Activated T-cell treated with anti-CD3 and anti-CD28 coated beads, Interleukin-2, amount 50 U/mL, for 24 hours (primary cell): ENCODE measurements at places on chromosomes 3 and 15.
A peak's percentile ranks its signal among the peaks of the same experiment; 100 is the strongest.

DNA sequence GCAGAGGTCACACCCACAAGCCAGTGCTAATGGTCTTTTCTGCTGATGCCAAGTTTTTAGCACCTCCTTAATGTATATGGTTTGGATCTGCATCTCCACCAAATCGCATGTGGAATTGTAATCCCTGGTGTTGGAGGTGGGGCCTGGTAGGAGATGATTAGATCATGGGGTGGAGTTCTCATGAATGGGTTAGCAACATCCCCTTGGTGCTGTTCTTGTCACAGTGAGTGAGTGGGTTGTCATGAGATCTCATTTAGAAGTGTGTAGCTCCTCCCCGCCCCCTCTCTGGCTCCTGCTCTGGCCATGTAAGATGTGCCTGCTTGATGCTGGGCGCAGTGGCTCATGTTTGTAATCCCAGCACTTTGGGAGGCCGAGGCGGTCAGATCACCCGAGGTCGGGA is 37.3 kb upstream of the KLHL6 start:
- DNase-seq, result no peak

DNA sequence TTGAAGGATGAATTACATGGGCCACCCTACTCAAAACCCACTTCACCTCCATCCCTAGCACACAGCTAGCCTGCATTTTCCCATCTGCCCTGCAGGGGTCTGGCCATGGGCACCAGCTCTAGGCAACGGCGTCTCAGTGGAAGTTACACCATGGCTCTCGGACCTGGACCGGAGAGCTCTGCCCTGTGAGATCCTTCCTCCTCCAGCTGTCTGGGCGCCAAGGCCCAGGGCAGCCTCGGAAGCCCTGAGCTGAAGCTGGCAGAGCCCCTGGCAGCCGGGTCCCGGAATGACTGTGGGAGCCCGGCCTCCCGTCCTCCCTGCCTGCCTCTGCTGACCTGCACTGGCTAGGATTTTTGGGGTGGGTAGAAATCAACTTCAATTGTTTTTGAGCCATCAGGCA is 98.9 kb downstream of the CHSY1 start:
- no peak for DNase-seq

DNA sequence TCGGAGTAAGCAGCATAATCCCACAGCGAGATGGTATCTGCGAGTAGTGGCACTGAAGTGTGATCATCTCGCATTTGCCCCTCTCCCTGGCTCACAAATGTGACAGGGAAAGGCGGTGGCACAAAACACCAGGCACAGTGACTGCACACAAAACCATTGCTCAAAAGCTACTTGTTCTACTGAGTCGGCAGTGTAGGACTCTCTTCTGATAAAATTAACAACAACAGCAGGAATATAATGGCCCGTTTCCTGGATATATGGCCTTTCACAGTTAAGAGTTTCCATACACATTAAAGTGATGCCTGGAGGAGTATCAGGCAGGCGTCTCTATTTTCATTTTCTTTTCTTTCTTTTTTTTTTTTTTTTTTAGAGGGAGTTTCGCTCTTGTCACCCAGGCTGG is 69.0 kb downstream of the MYO1E start:
- DNase-seq, result no peak

- peak; percentile 77 for DNase-seq
These were observed 56.7 kb upstream of the BLM start for GRCh38 chr15:90660195-90660998.

- no peak for DNase-seq
These were observed 368.7 kb downstream of the MFSD1 start for GRCh38 chr3:159170436-159171003.

DNA sequence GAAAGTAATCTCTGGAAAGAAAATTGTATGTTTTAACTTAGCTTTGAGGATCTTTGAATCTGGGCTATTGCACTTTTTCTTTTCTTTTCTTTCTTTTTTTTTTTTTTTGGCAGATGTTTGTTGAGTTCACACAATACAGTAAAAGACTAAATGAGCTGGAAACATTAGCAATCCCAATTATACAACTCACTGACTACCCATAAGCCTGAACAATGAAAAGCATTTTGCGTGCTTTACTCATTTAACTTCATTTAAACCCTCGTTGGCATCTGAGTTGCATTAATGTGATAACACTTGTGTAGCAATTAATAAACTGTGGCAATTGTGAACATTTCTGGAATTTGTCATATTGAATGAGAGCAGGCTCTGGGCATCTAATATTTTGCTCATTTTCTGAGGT is 269.4 kb upstream of the RBMS3 start:
- DNase-seq, result no peak

- no peak for DNase-seq
These were observed 8.3 kb downstream of the B3GALNT1 start for GRCh38 chr3:161096771-161097367.

GRCh38 chr3:132009241-132009640 is 25.6 kb downstream of the CPNE4 start:
- DNase-seq, result no peak

GRCh38 chr3:182149594-182149993 is 437.9 kb downstream of the SOX2 start:
- no peak for DNase-seq

GRCh38 chr3:142268426-142268825 is 43.0 kb upstream of the GK5 start:
- DNase-seq, result no peak

- DNase-seq, result no peak
These were observed 5.8 kb downstream of the RFTN1 start for GRCh38 chr3:16507578-16508242.

DNA sequence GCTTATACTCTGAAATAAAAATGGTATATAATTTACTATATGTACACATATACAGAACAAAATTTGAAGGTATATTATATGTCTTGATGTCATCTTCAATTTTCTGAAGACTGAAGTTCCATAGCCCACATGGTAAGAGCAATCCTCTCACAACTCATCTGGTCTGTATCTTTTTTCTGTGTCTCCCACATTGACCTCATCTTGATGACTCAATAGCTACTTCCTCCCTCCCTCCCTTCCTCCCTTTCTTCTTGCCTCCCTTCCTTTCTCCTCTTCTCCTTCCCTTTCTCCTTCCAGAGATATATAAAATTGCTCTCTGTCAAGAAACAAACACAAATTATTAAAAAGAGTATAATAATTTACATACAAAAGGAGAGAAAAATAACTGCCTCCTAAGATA is 268.5 kb downstream of the SQOR start:
- no peak for DNase-seq

DNA sequence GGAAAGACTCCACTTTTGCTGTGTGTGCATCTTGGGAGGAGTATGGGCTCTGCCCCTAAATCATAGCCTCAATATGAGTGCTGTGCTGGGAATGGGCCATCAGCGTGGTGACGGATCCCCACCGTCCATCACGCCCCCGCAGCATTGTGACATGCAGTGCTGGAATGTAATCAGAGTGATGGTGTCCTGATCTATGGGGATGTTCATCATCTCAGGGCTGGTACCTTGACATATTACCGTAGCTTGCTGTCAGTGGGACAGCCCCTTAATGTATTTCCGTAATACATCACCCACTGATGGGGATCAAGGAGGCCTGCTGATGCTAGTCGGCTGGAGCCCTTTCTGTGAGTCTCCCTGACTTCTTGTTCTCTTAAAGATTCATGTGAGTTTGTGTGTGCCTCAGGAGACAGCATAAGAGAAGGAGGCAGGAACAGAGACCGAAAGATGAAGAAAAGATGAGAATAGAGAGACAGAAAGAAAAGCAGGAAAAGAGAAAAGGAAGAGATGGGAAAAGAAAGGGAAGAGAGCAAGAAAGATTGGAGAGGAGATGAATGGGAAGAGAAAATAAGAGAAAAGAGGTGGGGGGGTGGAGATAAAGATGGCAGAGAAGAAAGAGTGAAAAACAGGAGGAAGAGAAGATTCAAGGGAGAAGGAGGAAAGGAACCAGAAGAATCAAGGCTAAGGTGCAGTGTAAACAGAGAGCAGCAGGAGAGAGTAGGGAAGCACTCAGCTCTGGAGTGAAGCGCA is 183.7 kb downstream of the RPLP1 start:
- DNase-seq, result peak; percentile 6

- no peak for DNase-seq
These were observed 44.9 kb downstream of the OXSR1 start for GRCh38 chr3:38210141-38210757.

- no peak for DNase-seq
These were observed 23.2 kb upstream of the SNRPA1 start for GRCh38 chr15:101318147-101318819.

DNA sequence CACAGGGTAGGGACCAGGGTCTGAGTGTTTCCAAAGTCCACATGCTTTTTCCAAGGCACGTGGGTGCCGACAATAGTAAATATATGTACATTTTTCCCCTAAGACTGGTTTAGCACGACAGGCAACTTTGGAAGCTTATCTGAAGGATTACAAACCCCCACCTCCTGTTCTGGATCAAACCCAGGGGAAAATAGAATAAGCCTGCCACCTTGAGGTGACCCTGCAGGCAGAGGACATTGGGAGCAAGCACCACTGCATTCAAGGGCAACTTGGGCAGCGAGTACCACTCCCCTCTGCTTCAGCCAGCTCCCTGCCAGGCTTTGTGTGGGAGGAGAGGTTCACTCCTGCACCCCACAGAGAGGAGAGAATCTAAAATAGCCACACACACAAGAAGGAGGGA is 44.8 kb downstream of the KBTBD12 start:
- no peak for DNase-seq

GRCh38 chr15:80689716-80690115 is 5.4 kb upstream of the ABHD17C start:
- DNase-seq, result no peak

DNA sequence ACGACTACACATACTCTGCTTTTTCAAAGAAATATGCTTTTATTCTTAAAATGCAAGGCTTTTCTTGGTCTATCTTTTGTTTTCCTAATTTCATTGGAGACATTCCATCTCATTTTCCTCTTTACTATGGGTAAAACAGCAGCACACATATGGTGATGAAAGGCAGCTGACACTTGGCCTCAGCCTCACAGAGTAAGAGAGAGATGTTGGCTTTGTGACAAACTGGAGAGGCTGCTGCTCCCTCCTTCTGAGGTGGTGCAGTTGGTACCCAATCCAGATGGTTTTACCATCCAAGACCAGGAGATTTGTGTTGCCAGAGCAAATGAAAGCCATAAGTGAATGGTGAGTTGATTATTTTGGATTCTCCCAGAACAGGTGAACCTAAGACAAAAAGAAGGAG is 13.2 kb upstream of the SLC2A2 start:
- no peak for DNase-seq

GRCh38 chr3:20558161-20558560 is 372.2 kb upstream of the SGO1 start:
- no peak for DNase-seq

- DNase-seq, result no peak
These were observed 22.8 kb upstream of the NOX5 start for GRCh38 chr15:68991723-68992122.

GRCh38 chr3:87120881-87121280 is 106.2 kb upstream of the CHMP2B start:
- DNase-seq, result no peak

- no peak for DNase-seq
These were observed 280.4 kb downstream of the CD47 start for GRCh38 chr3:107810171-107811071.

- no peak for DNase-seq
These were observed 3.5 kb downstream of the ZNF710 start for GRCh38 chr15:90004671-90005070.

GRCh38 chr3:189863031-189863430 is 231.8 kb downstream of the TP63 start:
- DNase-seq, result no peak
